ENCODE measurements at places on chromosomes 16 and 17. TPM values are rescaled to one million over a fixed set of nuclear protein-coding genes. Genes with fewer than 3 reads are reported as not detected.

The SYT17 gene
- total RNA-seq, result 0.05 TPM

The HS3ST3B1 gene
- total RNA-seq, result 9.2 TPM

The DNASE1L2 gene
- total RNA-seq, result 1.2 TPM

The CACNG3 gene
- not detected for total RNA-seq

The KCNH6 gene
- total RNA-seq, result not detected
